ENCODE measurements at places on chromosomes 11 and 22.

DNA sequence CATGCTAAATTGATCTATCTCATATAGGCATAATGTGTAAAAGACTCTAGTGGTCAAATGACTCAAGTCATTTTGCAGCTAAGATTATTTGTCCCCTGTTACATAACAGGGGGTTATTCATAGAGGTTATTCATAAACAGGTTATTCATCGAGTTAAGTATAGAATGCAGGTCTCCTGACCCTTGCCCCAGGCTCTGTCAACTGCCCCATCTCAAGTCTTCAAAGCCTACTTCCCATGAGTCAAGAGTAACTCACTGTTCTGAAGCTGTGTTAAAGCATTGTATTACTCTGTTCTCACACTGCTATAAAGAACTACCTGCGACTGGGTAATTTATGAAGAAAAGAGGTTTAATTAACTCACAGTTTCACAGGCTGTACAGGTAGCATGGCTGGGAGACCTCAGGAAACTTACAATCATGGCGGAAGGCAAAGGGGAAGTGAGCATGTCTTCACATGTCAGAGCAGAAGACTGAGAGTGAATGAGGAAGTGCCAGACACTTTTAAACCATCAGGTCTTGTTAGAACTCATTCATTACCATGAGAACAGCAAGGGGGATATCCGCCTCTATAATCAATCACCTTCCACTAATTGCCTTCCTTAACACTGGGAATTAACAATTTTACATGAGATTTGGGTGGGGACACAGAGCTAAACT lies 226.2 kb upstream of the BLID start:
- H3K27me3 ChIP-seq: no peaks in the 10 kb centered on the region
- H3K4me3 ChIP-seq: no peak overlapping the region
- DNase-seq: no peak
- no peaks in the 10 kb centered on the region for H3K36me3 ChIP-seq
- no peak overlapping the region for H3K27ac ChIP-seq

GRCh38 chr22:39452740-39453040 lies 4.1 kb upstream of the MGAT3 start:
- no peak overlapping the region for H3K27ac ChIP-seq
- no peaks in the 10 kb centered on the region for H3K36me3 ChIP-seq
- no peak overlapping the region for H3K4me3 ChIP-seq
- H3K4me1 ChIP-seq: peaks cover 15% of the 10 kb centered on the region

DNA sequence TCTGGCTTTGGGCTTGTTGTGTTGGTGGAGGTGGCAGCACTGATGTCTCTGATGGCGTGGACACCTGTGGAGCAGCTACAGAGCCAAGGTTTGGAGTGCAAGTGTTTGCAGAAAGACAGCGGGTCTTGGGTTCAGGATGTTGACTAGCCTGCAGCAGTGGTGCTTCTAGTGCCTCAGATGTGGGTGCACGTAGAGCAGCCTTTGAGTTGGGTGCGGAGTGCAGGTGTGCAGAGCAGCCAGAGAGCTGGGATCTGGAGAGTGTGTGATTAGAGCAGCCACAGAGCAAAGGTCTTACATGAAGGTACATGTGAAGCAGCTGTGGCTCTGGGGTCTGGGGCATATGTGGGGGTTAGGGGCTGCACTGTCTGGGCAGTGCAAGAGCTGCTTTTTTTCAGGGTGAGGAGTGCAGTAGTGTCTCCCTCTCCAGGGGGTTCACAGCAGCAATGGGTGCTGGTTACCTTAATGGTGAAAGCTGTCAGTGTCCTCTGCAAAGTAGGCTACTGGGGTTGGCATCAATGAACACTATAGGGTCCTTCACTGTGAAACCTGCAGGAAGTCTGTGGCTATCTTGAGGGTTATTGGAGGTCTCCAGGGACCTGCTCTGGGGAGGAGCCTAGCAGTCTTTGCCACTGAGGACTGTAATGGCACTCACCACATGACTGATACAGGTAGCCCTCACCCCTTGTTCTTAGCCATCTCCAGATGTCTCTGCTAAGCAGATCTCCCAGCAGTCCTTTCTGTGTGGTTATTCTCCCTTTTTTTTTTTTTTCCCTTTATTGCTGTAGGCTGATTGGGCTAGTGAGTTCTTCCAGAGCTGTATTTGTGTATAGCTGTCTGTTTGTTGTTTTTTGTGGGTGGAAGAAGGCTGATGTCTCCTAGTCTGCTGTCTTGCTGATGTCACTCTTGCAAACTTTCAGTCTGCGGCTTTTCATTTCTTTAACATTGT lies 14.3 kb downstream of the BIRC2 start:
- peaks cover 64% of the 10 kb centered on the region for H3K36me3 ChIP-seq
- DNase-seq: no peak
- H3K4me3 ChIP-seq: peak overlapping the region; percentile 48
- H3K27ac ChIP-seq: peak overlapping the region; percentile 10
- H3K27me3 ChIP-seq: no peaks in the 10 kb centered on the region

GRCh38 chr11:60378354-60378753 lies at the start of gene MS4A7:
MS4A7 (plus strand) TSS chr11:60378532; CDS start chr11:60383142, 4,610 bp downstream.
- no peak for DNase-seq
- peaks cover 9% of the 10 kb centered on the region for H3K27me3 ChIP-seq
- peaks cover 10% of the 10 kb centered on the region for H3K4me1 ChIP-seq

DNA sequence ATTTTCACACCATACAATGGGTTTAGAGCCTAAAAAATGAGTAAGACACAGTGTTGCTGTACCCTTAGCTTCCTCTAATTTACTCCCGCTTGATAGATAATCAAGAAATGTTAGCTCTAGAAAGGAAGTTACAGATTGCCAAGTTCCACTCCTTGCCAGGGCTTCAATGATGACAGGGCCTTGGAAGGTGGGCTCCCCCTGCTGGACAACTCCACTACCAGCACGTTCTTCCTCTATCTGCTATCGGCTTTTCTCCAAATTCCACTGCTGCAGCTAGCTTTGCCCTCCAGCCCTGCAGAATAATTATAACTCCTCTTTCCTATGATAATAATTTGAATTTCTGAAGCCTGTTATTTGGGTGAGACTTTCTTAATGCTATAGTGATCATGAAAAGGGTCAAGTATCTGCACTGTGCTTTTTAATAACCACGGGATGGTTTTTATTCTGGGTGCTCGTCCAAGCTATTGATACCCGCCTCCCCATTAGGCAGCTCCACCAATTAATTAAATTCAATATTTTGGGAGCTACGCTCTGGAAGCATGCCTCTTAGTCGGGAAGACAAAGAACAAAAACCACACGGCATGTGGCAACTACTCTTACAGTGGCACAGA lies 9.0 kb downstream of the SYN3 start:
- no peak overlapping the region for H3K4me3 ChIP-seq
- H3K27me3 ChIP-seq: peaks cover 8% of the 10 kb centered on the region
- peak; percentile 30 for DNase-seq
- no peak overlapping the region for H3K27ac ChIP-seq

DNA sequence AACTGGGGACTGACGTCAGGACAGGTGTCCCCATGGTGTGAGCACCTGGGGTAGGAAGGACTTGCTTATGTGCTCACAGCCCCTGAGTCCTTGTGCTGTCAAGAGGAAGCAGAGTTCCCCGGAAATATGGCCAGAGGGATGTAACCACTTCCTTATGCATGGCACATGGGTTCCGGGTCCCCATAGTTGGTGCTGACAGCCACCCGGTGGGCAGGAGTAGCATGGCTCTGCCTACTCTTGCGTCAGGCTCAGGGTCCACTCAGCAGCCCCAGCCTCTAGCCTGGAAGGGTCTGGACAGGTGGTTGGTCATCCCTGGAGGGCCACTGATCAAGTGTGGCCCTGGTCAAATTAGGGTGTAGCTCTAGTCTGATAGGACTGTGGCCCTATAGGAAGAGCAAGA lies 42.8 kb upstream of the CCND1 start:
- H3K4me3 ChIP-seq: no peak overlapping the region
- no peaks in the 10 kb centered on the region for H3K36me3 ChIP-seq
- peaks cover 4% of the 10 kb centered on the region for H3K27me3 ChIP-seq
- H3K27ac ChIP-seq: no peak overlapping the region
- no peak for DNase-seq

DNA sequence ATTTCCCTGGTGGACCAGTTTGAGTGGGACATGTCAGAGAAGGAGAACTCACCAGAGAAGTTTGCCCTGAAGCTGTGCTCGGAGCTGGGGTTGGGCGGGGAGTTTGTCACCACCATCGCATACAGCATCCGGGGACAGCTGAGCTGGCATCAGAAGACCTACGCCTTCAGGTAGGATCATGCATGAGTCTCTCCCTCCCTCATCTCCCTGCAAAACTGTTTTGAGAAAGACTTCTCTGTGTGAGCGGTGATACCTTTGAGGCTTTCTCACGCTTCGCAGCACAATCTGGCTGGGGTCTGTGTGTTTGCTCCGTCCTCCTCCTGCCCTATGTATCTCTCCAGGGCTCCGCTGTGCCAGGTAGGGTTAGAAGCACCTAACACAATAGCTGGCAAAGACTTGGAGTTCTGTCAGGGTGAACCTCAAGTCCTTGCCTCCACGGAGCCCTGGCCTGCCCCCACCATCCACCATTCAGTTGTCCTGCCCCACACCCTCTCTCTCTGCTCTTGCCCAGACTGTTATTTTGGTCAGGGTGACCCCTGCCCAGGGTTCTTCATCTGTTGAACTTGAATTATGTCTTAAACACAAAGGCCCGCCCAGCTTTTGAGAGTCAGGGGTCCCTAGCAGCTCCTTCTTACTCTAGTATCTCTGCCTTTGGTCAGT lies 13.4 kb downstream of the DERL3 start:
- no peak for DNase-seq
- H3K4me3 ChIP-seq: no peak overlapping the region
- H3K36me3 ChIP-seq: peaks cover 47% of the 10 kb centered on the region
- peaks cover 22% of the 10 kb centered on the region for H3K4me1 ChIP-seq

DNA sequence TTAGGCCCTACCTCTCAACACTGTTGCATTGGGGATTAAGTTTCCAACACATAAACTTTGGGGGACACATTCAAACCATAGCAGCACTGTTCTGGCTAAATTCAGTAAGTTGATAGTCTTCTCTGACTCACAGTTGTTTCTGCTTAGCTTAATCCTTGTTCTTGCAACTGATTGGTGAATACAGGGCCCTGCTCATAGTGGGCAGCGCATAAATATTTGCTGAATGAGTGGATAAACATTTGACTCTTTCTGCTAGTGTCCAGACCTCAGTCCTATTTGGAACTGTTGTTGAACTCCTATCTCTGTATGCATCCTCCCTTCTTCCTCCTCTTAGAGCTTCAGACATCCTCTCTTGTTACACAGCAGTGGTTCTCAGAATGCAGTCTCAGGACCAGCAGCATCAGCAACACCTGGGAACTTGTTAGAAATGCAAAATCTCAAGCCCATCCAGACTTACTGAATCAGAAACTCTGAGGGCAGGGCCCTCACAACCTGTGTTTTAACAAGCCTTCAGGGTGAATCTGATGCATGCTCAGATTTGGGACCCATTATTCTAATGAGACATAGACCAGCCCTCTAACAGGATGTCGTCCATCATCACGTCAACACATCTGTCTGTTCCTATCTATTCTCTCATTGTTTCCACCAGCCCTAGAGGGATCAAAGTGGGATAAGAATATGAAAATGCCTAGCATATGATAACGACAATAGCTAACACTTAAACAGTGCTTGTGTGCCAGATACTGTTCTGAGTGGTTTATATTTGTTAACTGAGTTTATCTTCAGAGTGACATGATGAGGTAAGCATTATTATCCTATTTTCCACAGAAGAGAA lies 22.3 kb downstream of the SPON1 start:
- no peak overlapping the region for H3K4me3 ChIP-seq
- H3K27ac ChIP-seq: no peak overlapping the region
- no peaks in the 10 kb centered on the region for H3K36me3 ChIP-seq

DNA sequence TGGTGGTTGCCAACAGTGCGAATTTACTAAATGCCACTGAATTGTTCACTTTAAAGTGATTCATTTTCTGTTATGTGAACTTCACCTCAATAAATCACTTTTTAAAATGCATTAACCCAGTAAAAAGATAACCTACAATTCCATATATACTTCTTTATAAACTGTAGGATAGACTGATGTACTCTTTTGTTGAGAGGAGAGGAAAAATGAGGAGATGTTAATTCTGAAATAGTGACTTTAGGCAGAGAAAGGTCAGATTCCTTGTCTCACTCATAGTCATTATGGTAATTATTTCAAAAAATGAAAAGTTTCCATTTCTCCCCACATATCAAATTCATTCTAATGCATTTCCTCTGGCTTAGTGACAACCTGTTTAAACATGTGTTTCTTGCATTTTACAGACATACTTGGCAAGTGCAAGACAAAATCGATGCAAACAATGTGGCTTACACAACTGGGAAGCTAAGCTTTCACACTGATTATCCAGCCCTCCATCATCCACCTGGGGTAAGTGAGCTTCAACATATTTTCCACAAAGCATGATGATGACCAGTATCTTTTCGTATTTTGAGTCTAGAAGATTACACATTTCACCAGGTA lies 74.5 kb downstream of the BBOX1 start:
- no peaks in the 10 kb centered on the region for H3K4me1 ChIP-seq
- no peak for DNase-seq
- H3K4me3 ChIP-seq: no peak overlapping the region
- no peaks in the 10 kb centered on the region for H3K36me3 ChIP-seq
- H3K27me3 ChIP-seq: no peaks in the 10 kb centered on the region
- no peak overlapping the region for H3K27ac ChIP-seq

- DNase-seq: no peak
- H3K27ac ChIP-seq: no peak overlapping the region
- H3K27me3 ChIP-seq: peaks cover 5% of the 10 kb centered on the region
- no peaks in the 10 kb centered on the region for H3K36me3 ChIP-seq
These were observed 1.5 kb downstream of the ZP1 start for GRCh38 chr11:60868682-60869450.

DNA sequence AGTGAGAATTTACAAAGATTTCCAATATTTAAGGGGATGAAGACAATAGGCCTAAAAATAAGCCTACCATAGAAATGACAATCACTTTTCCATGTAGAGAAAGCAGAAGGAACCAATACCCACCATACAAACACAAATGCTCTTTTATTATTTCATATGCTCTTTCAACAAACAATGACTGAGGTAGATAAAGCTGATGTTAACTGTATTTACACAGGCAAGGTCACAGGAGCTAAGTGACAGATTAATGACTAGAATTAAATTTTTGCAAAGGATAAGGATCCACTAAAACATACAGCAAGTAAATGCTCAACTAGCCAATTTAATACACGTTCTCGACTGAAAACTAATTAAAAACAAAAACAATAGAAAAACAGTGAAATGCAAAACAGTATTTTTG lies 34.2 kb downstream of the PICALM start:
- no peaks in the 10 kb centered on the region for H3K27me3 ChIP-seq
- H3K36me3 ChIP-seq: peaks cover 15% of the 10 kb centered on the region
- H3K4me3 ChIP-seq: no peak overlapping the region
- H3K4me1 ChIP-seq: peaks cover 36% of the 10 kb centered on the region
- H3K27ac ChIP-seq: no peak overlapping the region

- no peak for DNase-seq
- H3K4me1 ChIP-seq: peaks cover 11% of the 10 kb centered on the region
- no peak overlapping the region for H3K27ac ChIP-seq
- no peaks in the 10 kb centered on the region for H3K27me3 ChIP-seq
- no peaks in the 10 kb centered on the region for H3K36me3 ChIP-seq
These were observed 6.3 kb downstream of the COMMD9 start for GRCh38 chr11:36282926-36283325.

Data from activated T-helper 1 cell treated with anti-CD3 and anti-CD28 coated beads, Interleukin-12 subunit alpha, Interleukin-12 subunit beta, Interleukin-2, Interleukin-4 antibody, amounts not matched to agents 30 ng/mL and 10 ng/mL and 1 ng/mL, durations not matched to agents 14 hours and 24 hours and 36 hours (primary cell).